ENCODE measurements at places on chromosomes 12 and 14.
A peak's percentile ranks its signal among the peaks of the same experiment; 100 is the strongest.

DNA sequence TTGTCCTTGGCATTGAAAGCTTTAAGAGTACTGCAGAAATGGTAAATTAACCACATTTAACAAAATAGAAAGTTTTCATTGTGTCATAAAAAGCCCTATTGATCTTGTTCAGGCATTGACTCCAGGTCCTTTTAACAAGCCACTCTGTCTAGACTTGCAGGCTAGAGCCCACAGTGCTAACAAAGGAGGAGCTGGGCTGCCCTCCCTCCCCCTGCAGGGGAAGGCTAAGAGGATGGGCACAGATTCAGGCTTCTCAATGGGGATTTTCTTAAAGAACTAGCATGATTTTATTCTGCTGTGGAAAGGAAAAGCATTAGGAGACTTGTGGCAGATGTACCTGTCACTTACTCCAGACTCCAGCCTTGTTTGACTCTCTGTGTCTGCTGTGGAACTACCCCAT lies 463.6 kb downstream of the NRXN3 start:
- DNase-seq, result peak; percentile 15

- no peak for DNase-seq
Measured at GRCh38 chr14:100577321-100577985, 9.8 kb downstream of the BEGAIN start.

DNA sequence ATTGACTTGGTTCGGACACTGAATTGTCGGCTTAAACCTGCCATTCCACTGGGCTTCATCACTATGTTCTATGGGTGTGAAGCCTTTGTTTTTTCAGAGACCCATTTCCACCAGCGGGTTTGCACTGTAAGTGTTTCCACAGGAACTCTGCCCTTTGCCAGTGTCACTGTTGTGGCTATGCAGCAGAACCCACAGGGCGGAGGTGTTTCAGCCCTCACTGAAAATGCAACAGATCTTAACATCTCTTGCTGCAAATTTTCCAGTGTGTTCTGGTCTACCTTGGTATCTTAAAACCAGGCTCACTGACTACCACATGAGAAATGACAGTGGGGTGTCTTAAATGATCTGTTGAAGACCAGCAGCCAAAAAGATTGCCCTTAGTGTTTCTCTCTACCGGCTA lies 21.1 kb downstream of the PRKCH start:
- no peak for DNase-seq

DNA sequence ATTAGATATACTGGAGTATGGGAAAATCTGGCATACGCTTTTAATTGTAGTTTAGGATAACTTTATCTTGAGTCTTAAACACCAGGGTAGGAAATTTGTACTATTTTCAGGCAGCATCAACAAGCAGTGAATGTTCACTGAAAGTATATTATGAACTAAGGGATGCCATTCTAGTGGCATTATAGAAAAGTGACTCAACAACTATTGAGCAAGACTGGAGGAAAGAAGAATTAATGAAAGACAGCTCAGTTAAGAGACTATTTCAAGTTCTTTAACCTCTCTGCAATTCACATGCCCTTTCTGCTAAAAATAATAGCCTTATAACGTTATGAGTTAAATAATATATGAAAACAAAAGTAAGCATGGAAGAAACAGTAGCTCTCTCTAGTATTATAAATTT lies 343.1 kb downstream of the FSCB start:
- DNase-seq, result no peak

DNA sequence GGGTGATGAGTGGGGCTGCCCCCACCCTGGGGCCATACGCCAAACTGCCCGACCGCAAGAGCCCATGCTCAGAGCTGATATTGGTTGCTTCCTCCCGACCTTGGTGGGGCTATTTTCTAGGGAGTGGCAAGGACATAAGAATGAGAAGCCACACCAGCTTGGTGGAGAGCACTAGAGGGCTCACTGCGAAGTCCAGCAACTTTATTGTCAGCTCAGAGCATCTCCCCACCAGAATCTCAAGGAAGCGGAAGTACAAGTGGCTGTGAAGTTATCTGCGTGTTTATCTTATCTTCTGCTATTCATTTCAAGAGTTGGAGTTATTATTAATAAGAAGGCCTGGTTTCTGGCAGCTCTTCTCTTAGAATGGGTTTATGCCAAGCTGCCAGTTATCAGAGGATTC lies 4.9 kb upstream of the PLXNC1 start:
- DNase-seq, result no peak

DNA sequence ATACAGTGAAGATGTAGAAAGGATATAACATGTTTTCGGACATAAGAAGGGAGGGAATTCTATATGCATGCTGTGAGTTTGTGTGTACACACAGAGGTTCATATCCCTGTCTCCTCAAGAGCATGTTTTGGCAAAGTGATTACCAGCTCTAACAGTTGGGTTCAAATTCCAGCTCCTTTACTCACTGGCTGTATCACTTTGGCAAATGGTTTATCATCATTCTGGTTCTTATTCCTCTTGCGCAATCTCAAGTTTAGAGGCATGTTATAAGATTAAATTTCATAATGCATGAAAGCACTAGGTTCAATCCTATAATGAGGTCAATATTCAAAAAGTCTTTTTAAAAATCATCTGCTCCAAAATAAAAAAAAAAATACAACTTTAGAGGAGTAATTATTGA lies 107.7 kb upstream of the LRFN5 start:
- no peak for DNase-seq

- DNase-seq, result peak; percentile 3
Measured at GRCh38 chr14:46661728-46662127, 10.1 kb upstream of the RPL10L start.

GRCh38 chr12:103851127-103851526 lies 10.1 kb upstream of the NT5DC3 start:
- DNase-seq, result no peak

- DNase-seq, result no peak
Measured at GRCh38 chr12:110071504-110071903, 23.2 kb upstream of the C12orf76 start.

GRCh38 chr12:4112290-4112689 lies 161.3 kb upstream of the CCND2 start:
- DNase-seq, result no peak

GRCh38 chr12:13942826-13943225 lies 38.6 kb downstream of the GRIN2B start:
- no peak for DNase-seq

- DNase-seq, result no peak
Measured at GRCh38 chr12:27361372-27361771, 28.7 kb downstream of the BMAL2 start.

DNA sequence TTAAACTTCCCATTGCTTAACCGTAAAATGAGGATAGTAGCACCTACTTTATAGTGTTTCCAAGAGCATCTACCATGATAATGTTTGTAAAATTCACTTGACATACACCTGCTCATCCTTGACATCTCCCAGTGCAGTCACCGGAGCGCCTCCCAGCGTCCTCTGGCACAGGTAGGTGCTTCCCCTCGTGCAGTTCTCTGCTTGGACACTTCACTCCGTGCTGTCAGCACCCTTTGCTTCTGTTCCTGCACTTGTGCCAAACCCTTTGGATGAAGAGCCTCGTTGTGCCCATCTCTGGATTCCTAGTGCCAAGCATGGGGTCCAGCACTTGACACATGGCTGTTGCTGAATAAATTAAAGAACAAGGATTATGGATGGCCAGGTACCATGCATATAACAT lies 28.3 kb downstream of the ETV6 start:
- no peak for DNase-seq

GRCh38 chr12:64451687-64452558 lies at the start of gene TBK1:
TSS of gene TBK1 (plus strand) at chr12:64452120. CDS start at chr12:64455871, 3,751 bp downstream.
- DNase-seq, result peak; percentile 84

DNA sequence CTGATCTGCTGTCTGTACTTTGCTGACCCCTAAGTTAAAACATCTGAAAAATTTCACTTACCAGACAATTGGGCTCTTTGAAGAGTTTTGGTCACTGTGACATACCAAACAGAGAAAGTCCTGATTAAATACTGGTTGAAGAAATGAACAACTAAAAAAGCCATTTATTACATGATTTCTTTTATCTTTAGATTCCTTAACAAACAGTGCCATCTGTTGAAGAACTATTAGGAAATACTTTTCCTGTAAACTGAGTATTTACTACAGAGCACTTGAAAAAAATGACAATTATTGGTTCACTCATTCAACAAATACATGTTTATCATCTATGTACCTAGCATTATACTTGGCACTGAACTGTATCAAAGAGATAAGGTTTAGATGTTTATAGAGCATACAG lies 6.5 kb upstream of the WASHC4 start:
- no peak for DNase-seq

DNA sequence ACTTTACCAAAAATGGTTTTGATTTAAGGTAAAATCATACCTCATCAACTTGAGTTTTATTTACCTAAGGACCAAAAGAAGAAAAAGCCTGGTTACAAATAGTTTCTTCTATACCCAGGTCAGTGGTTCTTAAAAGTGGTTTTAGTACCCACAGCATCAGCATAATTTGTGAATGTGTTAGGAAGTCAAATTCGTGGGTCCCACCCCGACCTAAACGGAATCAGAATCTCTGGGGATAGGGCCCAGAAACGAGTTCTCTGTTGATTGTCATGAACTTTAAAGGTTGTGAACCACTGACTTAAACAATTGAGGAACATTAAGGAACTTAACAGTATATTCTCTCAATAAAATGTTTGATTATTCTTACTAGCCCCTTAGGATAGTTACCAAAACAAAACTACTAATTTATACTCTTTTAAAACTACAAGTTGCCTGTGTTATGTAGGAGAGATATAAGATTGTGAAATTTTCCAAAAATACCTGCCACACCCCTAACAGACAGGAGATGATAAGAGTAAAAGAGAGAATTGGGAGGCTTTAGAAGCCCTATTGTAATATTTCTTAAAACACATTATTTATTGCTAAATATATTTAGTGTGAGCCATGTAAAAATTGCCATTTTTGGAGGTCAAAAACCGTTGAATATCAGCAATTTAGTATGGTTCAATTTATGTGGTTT lies 669 bp upstream of the SLC25A21 start:
- DNase-seq, result no peak

- DNase-seq, result no peak
Measured at GRCh38 chr12:28189784-28190320, 404 bp upstream of the CCDC91 start.

- DNase-seq, result no peak
Measured at GRCh38 chr12:31406345-31406744, 80.4 kb upstream of the SINHCAF start.

DNA sequence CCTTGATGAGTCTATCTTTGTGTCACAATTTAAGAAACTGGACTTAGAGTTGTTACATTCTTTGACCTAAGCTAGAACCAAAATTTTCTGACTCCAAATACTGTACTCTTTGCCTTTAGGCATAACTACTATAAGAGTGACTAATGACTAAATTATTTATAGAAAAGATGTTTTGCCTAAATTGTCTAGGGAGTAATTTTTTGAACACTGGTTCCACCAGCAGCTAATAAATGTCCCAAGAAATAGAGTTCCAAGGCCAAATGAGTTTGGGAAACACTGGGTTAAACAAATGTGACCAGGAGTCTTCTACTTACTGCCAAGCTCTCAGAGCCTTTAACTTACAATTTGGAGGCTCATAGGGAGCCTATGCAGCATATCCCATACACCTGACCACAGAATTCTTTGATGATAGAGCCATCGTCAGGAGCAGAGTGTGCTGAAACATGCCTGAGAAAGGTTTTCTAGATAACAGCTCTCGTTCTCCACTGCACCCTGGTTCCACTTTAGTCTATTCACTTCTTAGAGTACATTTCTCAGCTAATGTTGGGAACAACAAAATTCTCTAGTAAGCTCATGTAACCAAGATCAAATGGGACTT lies 215.9 kb upstream of the HMGA2 start:
- no peak for DNase-seq

Data from globus pallidus (tissue), 1 donor.